Left forelimb (tissue), 1 donor: ENCODE measurements at places on chromosomes 7 and 10.

- DNase-seq: no peak
Measured at GRCh38 chr7:120925392-120925791, 25.2 kb upstream of the ING3 start.

DNA sequence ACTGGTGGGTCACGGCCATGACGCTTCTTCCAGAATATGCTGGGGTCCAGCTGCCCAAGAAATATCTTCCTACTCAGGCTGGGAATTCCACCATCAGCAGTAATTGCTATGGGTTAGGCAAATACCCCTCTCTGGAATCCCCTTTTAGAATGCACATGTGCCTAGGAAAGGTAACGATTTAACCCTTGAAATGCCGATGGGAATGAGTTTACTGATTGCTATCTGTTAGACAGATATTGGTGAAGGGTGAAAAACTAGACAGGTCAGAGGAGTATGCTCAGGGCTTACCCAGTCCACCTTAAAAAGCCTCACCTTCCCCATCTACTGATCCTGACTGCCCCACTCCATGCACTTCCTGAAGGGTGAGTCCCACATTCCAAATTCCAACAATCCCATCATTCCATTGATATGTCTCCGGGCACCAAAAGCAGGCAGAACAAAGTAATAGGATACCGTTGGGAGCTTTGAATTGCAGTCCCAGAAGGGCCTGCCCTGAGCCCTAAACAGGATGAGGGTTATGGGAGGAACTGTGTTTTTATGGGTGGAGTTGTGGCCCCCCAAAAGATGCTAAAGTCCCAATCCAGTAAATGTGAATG, 59.3 kb downstream of the DLG5 start:
- DNase-seq: no peak

- DNase-seq: no peak
Measured at GRCh38 chr7:153090209-153090608, 330.7 kb downstream of the ACTR3B start.

DNA sequence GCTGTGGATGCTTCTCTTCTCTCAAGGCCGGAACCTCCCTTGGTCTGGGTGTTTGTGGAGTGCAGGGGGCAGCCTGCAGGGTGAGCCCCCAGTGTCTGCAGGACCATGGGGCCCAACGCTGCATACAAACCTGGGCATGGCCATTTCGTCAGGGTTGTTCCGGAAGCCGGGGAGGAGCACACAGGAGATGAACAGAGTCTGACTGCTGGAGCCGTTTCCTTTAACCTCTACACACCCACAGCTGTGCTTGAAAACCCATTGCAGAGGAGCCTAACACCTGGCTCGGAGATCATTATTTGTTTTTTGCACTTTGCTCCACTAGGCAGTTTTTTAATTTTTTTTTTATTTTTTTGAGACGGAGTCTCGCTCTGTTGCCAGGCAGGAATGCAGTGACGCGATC, 167.6 kb upstream of the INSYN2A start:
- DNase-seq: no peak

DNA sequence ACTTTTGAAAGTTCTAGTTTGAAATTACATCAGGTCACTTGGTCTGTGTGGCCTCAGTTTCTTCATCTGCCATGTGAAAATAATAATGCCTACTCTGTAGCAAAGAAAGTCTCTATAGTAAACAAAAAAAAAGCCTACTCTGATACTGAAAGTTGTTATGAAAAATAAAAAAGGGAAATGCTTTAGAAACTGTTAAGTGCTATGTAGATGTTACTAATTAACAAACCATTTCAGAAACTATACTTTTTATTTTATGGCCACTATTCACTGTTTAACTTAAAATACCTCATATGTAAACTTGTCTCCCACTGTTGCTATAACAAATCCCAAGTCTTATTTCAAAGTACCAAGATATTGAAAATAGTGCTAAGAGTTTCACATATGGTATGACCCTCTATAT, 50.6 kb downstream of the CFTR start:
- DNase-seq: no peak

DNA sequence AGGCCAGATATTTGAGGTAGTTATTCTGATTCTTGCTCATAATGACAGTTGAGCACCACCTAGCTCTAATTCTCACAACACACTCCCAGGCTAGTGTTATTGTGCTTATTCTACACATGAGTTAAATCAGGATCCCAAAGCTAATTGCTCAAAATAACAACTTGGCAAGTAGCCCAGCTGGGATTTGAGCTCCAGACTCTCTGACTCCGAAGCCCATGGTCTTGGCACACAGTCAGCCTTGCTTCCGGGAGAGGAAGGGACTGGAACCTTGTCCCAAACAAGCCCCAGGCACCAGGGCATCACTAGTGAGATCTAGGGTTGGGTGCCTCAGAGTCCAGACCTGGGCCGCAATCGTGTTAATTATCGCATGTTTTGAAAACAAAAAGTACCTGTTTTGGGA, 101.4 kb downstream of the GPAM start:
- DNase-seq: no peak

DNA sequence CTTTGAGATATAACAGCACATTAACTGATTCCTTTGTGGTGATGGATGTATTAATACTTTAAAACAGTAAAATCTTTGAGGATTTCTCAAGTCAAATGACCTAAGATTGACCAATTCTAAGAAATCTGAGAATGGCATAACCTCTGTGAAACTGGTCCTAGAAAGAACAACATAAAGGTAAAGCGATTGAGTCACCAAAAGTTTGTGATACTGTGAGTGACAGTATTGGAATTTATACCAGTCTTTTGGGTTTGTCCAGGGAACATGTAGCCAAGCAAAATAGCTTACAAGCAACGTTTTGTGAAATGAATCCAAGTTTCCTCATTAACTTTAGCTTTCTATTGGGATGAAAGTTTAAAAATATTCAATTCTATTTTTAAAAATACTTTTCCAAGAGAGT, 157.4 kb upstream of the TMEM196 start:
- DNase-seq: no peak

DNA sequence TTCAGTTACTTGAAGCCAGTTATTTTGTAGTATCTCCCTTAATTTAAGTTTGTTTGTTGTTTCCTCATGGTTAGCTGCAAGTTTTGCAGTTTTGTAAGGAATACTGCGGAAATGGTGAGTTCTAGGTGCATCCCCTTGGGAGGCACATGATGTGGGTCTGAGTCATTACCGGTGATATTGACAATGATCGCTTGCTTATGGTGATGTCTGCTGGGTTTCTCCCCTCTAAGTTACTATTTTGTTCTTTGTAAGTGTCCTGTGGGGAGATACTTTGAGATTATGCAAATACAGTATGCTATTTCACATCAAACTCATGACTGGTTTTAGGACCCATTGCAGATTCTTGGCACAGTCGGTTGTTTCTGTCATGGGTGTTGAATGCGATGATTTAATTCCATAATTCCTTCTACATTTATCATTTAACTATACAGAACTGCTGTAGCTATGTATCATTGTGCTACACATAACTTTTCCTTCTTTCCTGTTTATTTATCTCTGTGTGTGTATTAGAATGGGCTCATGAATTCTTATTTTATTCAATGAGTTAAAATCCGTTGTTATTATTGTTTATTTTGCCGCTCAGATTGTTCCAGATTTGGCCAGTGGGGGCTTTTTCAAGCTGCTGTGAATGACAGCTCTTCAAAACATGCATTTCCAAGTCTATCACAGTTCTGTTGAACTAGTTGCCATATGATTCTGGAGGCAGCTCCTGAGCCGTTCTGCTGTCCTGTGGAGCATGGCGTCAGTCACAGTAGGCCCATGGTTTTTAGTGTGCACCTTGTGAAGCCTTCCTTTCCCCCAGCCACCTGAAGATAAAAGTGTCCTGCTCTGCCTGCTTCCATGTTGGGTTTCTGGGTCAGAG, 18.4 kb downstream of the TSPAN14 start:
- no peak for DNase-seq

DNA sequence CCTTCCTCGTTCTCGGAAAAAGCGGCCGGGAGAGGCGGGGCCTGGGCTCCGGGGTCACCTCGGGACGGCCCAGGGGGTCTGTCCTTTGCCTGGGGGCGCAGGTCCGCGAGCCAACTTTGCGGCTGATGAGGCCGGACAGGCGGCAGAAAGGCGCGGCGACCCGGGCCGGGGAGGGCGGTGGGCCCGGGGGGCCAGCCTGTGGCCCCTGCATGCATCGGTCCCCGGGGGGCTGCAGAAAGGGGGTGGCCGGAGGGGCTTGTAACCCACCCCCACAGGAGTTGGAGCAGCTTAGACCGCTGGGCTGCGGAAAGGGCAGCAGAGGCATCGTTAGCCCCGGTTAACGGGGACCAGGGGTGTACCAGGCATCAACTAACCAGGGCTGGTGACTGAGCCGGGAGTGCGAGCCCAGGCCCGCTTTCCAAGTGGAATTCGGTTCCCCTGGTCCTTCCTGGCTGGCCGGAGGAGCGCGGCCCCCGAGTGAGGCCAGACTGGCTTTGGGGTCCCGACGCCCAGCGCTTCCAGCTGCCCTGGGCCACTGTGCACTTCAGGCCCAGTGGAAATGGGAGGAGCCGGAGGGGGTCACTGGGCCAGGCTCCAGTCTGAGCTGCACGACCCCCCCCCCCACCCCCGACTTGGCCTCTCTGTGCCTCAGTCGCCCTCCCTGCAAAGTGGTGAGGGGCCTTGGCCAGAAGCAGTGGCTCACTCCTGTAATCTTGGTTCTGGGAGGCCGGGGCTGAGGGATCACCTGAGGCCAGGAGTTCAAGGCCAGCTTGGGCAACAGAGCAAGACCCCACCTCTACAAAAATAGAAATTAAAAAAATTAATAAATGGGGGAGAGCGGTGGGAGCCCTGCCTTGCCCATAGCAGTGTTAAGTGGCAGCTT, 919 bp downstream of the SLC29A4 start:
- DNase-seq: no peak

DNA sequence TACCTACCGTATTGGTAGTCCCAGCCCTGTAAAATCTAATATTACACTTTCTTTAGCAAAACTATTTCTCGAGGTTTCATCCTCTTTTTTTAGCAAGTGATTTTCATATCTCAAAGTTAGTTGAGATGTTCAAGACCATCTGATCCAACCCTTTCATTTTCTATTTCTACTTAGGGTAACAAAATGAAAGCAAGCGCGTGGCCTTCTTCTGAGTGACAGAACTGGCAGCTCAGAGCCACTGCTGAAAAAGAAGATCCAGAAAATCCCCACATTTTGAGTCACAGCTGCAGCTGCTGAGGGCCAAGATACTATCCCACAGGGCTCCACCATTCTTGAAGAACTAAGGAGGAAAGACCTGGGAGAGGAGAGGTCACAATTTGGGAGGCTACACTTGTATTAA, 24.8 kb upstream of the ZNF800 start:
- DNase-seq: no peak

DNA sequence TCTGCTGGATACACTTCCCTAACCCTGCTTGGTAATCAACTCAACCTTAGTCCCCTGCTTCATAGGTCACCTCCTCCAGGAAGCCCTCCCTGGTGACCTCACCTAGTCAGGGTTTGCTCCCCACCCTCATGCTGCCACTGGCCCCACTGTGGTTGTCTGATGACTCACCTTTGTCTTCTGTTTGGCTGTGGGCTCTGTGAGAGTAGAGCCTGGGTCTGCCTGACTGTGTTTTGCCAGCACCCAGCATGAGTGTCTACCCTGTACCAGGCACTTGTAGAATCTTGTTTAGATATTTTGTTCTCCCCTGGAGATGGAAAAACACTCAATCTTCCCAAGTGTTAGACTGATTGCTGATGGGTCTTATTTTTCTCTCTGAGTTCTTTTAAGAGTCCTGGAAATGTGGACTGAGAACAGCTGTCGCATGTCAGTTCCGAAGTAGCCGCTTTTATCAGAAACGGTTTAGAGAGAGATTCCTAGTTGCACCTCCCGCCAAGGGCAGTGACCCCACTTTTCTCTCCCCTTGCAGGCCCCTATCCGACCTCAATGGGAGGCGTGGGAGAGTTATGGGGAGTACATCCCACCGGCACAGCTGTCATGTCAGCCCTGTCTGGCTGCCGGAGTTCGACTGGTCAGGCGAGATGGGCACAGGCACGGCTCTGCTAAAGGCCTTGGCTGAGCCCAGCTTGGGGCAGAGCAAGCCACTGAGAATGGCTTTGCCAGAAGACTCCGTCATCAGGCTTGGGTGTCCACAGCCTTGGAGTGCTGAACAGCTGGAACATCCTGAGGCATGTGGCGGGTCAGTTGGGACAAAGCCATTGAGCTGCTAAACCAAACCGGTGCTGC, 134.3 kb downstream of the GRK5 start:
- DNase-seq: peak; percentile 74
